ENCODE measurements at places on chromosomes 2 and 18.

- no peak for DNase-seq
Observed at GRCh38 chr2:106261871-106262321, 67.8 kb upstream of the UXS1 start.

DNA sequence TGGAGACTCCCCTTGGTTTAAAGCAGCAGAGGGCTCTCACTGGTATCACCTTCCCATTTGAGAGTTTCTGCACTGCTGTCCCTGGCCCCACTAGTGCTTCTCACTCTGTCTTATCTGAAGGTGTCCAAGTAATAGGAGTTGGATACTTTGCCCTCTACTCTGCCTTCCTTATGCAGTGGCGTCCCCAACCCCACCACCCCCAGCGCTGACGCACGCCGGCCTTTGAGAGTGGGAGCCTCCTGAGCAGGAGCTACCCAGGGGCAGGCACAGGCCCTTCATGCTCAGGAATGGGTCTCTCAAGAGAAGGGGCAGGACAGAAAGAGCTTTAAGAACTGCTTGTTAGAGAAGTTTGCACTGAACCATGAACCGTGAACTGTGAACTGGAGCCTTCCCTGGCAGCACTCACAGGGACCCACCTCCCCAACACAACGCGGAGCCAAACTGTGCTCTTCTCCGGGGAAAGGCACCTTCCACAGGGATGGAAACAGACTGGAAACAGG is 3.3 kb downstream of the CIB4 start:
- no peak for DNase-seq

- DNase-seq, result no peak
Observed at GRCh38 chr2:7288484-7288883, 371.3 kb downstream of the RNF144A start.

GRCh38 chr2:134370655-134371445 is 117.0 kb downstream of the MGAT5 start:
- DNase-seq, result no peak

DNA sequence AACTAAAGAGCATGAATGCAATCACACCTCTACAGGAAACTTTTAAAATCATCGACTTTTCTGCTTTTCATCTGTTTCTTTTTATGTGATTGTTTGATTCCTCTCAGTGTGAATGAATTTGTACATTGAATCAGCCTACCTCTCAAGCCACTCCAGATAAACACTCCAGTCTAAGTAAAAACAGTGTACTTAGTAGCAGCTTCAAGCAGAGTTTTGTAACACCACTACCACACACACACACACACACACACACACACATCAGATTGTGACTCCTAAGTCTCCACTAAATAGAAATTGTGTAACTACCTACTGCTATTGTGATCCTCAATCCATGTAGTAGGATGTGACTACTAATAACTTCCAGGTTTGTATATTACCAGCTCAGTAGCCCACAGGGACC is 65.3 kb upstream of the EPB41L5 start:
- DNase-seq, result no peak

DNA sequence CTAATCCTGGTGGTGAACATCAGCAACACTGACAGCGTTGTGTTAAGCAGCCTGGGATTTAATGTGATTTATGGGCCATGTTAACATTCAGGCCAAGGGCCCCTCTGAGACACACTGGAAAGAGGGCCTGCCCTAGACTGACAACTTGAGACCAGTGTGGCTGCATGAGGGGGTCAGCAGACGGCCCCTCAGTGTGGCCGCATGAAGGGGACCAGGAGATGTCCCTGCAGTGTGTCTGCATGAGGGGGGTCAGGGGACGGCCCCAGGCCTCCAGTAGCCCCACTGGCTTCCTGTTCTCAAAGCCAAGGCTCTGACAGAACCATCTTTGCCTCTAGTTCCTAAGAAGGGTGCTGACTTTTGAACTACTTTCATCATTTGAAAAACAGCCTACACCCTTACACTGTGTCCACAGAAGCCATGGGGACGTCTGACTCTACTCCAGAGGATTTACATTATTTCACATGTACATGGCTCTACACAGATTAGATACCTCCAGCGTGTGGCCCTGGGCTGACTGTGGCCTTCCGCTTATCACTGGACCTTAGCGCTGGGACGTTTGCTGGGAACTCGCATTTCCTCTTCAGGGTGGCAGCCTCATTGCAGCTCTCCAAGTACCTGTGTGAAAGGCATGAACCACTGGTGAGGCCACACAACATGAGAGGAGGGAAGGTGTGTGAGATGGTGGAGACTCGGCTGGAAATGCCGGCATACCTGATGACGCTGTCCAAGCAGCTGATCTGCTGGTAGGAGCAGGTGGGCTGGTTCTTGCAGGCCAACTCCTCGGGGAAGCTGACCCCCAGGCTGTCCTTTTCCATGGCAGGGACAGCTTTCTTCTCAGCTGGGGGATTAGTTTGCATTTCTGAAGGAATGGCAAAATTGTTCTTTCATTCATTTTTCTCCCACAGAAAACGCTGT is 18.2 kb upstream of the HES6 start:
- DNase-seq, result no peak

DNA sequence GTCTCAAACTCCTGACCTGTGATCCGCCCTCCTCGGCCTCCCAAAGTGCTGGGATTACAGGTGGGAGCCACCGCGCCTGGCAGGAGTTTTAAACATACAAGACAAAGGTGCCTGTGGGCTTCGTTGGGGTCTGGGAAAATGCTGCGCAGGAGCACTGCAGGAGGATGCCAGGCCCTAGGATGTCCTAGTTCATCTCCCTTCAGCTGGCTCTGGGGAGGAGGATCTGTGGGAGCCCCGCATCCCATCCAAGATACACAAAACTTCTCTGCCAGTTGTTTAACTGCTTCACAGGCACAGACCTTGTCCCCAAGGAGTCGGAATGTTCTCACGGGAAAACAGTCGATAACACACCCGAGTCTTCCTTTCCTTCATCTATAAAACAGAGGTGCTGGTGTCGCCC is 89.1 kb downstream of the POLR1A start:
- DNase-seq, result no peak

DNA sequence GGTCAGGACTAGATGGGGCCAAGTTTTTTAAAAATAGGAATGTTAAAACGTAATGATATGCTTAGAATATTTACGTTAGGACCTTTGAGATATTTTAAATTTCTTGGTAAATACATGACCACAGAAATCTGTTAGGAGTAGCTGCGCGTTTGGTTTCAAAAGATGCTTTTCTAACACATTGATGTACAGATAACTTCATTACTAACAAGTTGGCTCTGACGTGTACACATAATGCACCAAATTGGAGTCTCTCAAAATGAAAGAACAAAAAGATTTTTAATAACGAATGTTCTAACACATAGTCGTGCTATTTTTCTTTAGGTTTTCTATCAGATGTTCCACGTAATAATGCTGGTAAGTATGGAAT is 608 bp downstream of the PHOSPHO2 start:
- no peak for DNase-seq

- no peak for DNase-seq
Observed at GRCh38 chr2:11338580-11338979, 5.9 kb downstream of the ROCK2 start.

Measured in posterior cingulate gyrus (tissue), 11 donors.